ENCODE measurements at places on chromosomes 12 and 14.

DNA sequence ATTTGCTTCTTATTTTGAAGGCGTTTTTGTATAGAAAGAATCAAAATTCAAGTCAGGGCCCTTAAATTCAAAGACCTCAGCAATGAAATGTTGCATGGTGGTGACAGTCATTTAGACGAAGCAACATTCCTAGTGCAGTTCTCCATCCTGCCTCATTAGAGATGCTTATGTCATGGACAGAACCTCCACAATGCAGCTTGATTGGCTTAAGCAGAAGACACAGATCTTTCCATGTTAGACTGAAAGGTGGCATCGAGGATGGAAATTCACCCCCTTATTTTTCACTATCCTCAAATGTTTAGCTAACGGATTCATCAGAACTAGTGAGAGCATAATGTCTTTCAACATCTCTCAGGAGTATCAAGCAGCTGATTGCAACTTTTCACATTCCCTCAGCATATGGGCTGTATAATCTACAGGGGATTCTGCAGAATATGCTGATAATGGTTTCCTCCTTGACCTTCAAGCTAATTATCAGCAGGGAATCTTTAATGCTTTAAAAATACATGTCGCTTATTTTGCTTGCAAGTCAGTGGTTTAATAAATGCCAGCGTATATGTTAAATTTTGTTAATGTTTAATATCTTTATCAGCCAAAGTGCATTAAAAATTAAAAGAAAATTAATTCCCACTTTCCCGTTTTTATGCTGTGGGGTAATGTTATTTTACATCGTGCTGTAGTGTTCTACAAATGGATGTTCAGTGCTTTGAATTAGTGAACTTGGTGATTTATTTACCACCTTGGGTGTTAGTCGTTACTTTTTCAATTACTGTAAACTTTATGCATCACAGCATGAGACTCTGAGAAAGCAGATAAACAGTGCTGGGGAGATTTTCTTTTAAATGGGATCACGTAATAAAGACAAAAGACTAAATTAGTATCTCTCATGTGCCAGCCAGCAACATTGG is 12.8 kb upstream of the NRDE2 start:
- H3K4me3 ChIP-seq, result no peak overlapping the region
- H3K36me3 ChIP-seq, result no peaks in the 10 kb centered on the region
- H3K27ac ChIP-seq, result no peak overlapping the region

GRCh38 chr12:31620311-31620710 is 29.4 kb upstream of the DENND5B start:
- peaks cover 3% of the 10 kb centered on the region for H3K4me1 ChIP-seq
- H3K4me3 ChIP-seq, result no peak overlapping the region
- H3K27me3 ChIP-seq, result peaks cover 4% of the 10 kb centered on the region

DNA sequence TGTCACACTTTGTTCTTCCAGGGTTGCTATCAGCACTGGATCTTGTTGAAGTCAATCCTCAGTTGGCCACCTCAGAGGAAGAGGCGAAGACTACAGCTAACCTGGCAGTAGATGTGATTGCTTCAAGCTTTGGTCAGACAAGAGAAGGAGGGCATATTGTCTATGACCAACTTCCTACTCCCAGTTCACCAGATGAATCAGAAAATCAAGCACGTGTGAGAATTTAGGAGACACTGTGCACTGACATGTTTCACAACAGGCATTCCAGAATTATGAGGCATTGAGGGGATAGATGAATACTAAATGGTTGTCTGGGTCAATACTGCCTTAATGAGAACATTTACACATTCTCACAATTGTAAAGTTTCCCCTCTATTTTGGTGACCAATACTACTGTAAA is 23.7 kb downstream of the VTI1B start:
- H3K27ac ChIP-seq, result no peak overlapping the region
- no peak for DNase-seq
- H3K4me1 ChIP-seq, result no peaks in the 10 kb centered on the region
- peaks cover 27% of the 10 kb centered on the region for H3K36me3 ChIP-seq
- no peaks in the 10 kb centered on the region for H3K27me3 ChIP-seq

GRCh38 chr14:30521899-30522736 is 36.8 kb upstream of the G2E3 start:
- peaks cover 10% of the 10 kb centered on the region for H3K4me1 ChIP-seq
- H3K4me3 ChIP-seq, result no peak overlapping the region
- no peaks in the 10 kb centered on the region for H3K36me3 ChIP-seq
- DNase-seq, result no peak

- no peak for DNase-seq
- peaks cover 82% of the 10 kb centered on the region for H3K4me1 ChIP-seq
- H3K27me3 ChIP-seq, result no peaks in the 10 kb centered on the region
- peak overlapping the region; percentile 89 for H3K4me3 ChIP-seq
- H3K27ac ChIP-seq, result peak overlapping the region; percentile 90
Observed at GRCh38 chr12:111411185-111411764, 5.6 kb downstream of the SH2B3 start.

DNA sequence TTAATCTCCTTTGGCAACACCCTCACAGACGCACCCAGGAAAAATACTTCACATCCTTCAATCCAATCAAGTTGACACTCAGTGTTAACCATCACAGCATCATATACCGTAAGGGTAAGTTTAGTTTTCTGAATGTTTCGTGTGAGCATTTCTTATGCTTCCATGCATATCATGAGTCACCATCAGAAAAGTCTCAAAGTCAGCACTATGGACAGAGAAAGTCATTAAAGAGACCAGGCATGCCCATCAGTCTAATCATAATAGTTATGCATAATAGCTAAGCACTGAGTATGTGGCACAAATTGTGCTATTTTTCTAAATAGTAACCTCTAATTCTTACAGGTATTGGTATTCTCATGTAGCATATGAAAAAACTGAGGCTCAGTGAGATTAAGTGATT is 158.8 kb upstream of the PRMT8 start:
- no peak for DNase-seq
- no peaks in the 10 kb centered on the region for H3K4me1 ChIP-seq
- no peak overlapping the region for H3K27ac ChIP-seq
- no peaks in the 10 kb centered on the region for H3K36me3 ChIP-seq
- peaks cover 4% of the 10 kb centered on the region for H3K27me3 ChIP-seq
